Right ventricle myocardium superior (tissue), 1 donor: ENCODE measurements at places on chromosomes 7 and 10. TPM values are rescaled to one million over a fixed set of nuclear protein-coding genes. Genes with fewer than 3 reads are reported as not detected.

GRCh38 chr10:92574548-92575261 lies 812 bp upstream of the IDE start:
- no peak for DNase-seq

- DNase-seq: peak; percentile 53
Observed at GRCh38 chr7:132065193-132065988, 509.0 kb upstream of the PODXL start.

Gene TMEM140
- 22.8 TPM for total RNA-seq

DNA sequence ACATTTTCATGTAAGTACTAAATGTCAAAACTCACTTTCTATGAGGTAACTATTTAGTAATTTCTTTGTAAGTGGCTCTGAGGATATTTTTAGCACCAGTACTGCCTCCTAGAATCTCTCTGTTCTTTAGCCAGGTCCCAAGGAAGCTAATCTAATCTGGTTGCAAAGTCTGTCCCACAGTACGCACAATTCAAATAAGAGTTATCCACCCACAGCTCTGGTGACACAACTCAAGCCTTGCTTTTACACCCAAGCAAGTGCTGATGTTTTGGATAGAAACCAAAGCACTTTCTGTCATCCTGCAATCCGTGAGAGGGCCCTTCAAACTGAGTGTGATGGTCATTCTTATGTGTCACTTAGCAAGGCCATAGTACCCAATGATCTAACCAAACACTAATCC lies 14.5 kb downstream of the GIMAP5 start:
- no peak for DNase-seq

Gene PNLIPRP2
- total RNA-seq: not detected

DNA sequence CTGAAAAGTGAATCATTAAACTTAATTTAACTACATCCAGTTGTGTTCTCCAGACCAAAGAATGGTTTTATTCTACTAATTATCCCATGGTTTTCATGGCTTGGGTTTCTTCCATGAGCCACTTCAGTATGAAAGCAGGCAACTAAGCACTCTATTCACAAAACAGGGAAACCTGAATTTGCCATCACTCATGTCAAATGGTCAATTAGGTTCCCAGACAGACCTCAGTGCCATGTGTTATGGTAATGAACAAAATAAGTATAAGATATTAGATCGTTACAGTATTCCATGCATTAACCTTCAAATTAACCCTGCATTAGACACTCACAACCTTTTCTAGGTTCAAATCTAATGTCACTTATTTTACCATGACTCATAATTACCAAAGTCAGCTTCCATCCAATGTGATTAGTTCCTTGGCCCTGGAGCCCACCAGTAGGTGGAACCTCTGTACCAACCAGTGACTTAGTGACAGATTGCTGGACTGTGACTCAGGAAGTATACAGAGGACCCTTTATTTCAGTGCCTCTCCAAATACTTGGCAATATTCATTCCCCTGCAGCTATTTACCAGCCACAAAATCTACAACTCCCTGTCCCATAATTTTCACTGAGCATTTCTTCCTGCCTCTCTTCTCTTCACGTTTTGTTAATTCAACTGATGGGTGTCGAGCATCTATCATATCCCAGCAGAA lies 1270.2 kb upstream of the SORCS1 start:
- no peak for DNase-seq

DNA sequence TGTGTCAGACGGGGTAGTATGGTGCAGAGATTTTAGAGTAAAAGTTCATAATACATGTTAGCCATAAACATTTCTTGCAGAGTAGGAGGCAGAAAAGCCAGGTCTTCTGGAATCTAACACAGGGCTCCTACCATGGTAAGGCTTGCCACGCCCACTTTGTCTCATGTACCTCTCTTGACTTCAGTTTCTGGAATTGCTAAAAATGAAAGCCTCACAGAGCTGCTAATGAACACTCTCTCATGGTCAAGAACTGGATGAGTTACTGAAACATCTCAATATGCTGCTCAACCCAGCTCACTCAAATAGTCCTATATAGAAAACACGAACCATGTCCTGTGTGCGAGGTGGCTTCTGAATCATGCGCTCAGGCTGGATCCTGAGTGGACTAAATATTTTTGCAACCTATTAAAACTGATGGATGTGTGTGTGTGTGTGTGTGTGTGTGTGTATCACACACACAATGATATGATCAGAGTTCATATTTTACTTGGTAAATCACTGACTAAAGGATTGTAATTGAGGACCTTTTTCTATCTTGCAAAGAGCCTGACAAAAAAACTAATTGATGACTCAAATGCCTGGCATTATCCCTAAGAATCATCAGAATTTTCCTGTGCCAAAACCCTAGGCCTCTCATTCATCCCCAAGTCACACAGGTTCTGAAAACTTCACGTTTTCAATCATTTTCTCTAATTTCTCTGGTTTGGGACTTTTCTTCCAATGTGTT lies 1306.6 kb downstream of the XPNPEP1 start:
- DNase-seq: no peak

DNA sequence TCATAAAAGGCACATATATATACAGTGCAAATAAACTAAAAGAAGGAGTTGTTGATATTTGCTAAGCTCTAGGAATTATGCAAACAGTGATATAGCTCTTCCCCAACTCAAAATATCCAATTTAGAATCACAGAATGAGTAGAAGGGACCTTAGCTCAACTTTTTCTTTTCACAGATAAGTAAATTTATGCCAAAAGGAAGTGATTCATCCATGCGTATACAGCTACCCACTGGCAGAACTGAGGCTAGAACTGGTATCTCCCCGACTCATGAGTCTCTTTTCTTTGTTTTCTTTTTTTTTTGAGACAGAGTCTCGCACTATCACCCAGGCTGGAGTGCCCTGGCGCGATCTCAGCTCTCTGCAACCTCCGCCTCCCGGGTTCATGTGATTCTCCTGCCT lies 54.2 kb upstream of the SVIL start:
- DNase-seq: no peak

DNA sequence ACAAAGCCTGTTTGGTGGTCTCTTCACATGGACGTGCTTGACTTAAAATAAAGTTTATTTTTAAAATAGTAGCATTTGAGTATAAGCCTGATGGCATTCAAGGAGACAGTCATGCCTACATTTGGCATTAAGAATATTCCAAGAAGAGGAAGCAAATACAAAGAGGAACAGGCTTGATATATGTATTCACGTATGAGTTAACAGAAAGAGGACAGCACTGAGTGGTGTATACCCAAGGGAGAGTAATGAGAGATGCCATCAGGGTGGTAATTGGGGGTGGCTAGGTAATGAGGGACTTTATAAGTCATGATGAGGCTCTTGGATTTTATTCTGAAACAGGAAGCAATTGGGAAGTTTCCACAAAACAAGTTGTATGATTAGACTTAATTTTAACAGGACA lies 363.3 kb downstream of the SEMA3D start:
- DNase-seq: no peak

DNA sequence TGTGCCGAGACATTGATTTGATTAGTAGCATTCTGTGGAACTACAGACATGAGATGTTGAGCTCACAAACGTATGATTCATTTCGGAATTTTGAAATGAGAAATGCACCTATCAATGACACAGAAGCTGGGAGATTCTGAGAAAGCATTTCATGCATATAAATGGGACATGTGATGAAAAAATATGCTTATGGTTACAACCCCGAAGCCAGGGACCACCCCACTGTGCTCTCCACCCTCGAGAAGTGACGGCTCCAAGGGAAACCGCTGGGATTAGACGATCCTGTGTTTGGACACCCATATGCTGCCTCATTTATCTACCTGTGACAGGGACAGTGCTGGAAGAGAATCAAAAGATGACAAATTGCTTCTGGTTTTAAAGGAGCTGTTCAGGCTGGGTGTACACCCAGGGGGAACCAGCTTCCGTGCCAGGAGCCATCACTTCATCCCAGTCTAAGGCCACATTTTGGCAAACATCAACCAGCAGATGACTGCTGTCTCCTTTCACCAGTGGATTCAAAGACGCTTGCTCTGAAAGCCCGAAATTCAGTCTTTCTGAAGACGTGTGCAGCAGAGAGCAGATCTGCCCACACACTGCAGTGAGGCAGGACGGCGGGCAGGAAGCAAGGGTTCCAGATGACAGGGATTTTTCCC lies 109.9 kb downstream of the ATXN7L1 start:
- no peak for DNase-seq

DNA sequence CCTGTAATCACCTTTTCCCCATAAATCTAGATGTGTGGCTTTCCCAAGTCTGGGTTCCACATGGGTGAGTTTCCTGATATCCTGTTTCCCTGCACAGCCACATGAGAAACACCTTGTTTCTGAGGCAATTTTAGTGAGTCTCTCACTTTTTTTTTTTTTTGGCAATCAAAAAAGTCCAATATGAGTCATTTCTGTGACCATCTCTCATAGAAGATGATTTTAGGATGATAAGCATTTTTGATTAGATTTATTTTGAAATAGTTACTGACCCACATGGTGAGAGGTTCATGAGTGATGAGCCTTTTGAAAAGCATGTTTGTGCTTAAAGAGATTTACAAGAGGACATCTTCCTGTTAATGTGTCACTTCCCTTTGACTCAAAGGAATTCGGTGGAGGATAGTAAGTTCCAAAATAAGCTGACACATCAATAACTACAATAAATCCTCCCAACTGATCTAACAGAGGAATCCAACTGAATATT lies 464.0 kb downstream of the INHBA start:
- no peak for DNase-seq

DNA sequence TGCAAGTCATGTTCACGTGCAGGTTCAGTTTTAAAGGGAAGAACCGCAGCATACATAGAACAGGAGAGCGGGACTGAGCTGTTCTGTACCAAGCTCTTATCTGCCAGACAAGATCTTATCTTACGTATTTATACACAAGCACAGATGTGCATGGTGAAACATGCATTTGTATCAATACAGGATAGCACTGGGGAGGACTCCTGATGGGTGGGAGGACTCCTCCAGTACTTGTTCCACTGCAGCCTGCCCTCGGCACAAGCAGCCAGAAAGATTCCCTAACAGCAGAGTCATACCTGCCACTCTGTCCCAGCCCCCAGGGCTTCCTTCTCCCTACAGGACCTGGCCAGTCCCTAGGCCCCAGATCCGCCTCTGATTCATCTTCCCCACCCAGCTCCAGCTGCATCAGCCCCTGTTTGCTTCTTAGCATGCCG lies 13.2 kb upstream of the PRKCQ start:
- no peak for DNase-seq

DNA sequence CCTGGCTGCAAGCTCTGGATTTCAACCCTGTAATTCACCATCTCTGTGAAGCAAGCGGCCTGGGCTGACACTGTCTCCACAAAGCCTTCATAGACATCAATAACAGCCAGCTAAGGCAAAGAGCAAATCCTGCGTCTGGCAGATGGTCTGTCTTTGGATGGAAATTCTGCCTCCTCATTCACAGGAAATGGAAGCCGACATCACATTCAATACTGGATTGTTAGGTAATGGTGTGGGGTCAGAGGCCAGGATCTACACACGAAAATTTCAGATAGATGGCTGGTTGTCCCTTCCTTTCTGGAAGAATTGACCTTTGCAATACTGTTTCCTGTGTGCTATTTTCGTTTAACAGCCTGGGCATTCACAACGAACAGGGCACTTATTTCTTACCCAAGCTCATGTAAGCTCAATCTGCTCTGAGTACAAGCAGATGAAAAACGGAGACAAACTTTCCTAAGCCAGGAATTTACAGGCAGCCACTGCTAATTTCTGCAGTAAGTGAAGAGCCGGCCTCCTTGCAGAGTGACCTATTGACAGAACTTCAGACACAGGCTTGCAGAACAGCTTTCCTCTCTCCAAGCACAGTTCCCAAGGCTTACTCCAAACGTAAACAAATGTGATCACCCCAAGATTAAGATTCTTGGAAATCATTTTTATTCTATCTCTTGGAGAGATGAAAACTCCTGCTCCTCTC lies 3.1 kb upstream of the ADAM12 start:
- no peak for DNase-seq

DNA sequence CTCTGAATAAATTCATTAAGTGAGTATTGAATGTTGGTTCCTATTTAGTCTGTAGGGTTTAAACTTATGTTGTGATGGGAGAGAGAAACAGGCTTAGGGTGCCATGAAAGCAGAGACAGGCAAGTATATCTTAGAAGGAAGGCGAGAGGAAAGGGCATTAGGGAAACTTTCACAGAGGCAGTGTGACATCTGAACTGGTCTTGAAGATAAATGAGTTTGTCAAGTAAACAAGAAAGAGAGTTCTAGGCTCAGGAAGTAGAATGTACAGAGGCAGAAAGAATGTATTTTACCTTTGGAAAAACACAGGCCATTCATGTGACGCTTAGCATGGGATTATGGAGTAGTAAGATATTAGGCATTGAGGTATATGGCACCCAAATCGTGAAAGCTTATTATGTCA lies 34.5 kb downstream of the GLCCI1 start:
- no peak for DNase-seq

DNA sequence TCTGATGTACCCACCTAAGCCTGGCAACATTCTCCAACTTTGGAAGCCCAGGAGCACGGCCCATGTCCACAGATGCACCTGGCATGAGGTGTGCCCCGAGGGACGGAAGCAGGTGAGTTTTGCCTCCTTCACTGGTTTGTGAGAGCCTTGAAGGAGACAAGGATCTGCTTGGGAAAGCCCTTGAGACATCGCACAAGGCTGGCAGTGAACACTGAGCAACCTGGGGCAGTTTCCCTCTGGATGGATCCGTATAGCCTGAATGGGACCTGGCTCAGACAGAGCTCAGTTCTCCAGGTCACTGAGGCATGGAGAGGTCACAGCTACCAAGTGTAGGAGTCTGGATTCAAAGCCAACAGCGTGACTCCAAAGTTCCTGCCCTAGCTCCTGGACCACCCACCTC lies 8.8 kb upstream of the NUPR2 start:
- no peak for DNase-seq

- peak; percentile 97 for DNase-seq
Observed at GRCh38 chr10:74176380-74177139, 25.5 kb downstream of the ADK start.

GRCh38 chr7:137878333-137878961 lies 31.7 kb upstream of the DGKI start:
- DNase-seq: peak; percentile 86

Gene LAMB1
- 62.1 TPM for total RNA-seq

Gene ADCY1
- 5.0 TPM for total RNA-seq

Gene EN2
- 0.11 TPM for total RNA-seq

GRCh38 chr10:68184546-68184945 lies 47.4 kb downstream of the ATOH7 start:
- DNase-seq: no peak
